ENCODE measurements at places on chromosomes 2 and 18. TPM values are rescaled to one million over a fixed set of nuclear protein-coding genes. Genes with fewer than 3 reads are reported as not detected.

Gene RTP5
- 0.12 TPM for total RNA-seq

GRCh38 chr18:8045884-8046281 is 478.8 kb downstream of the PTPRM start:
- H3K36me3 ChIP-seq = no peaks in the 10 kb centered on the region
- no peaks in the 10 kb centered on the region for H3K27me3 ChIP-seq
- no peak overlapping the region for H3K4me3 ChIP-seq
- no peak for DNase-seq
- peaks cover 4% of the 10 kb centered on the region for H3K4me1 ChIP-seq
- no peak overlapping the region for H3K27ac ChIP-seq

DNA sequence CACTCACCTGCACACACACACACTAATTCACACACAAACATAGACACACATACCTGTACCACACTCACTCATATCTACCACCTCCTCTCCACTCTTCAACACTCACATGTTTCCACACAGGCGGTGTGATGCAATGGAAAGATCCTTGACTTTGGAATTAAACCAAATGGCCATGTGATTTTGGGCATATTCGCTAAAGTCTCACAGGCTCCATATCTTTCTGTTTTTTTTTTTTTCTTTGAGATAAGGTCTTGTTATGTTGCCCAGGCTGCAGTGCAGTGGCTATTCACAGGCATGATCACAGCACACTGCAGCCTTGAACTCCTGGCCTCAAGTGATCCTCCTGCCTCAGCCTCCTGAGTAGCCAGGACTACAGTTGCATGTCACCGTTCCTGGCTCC is 91.1 kb upstream of the MEX3C start:
- no peaks in the 10 kb centered on the region for H3K4me1 ChIP-seq
- no peak overlapping the region for H3K4me3 ChIP-seq
- no peak for DNase-seq
- H3K36me3 ChIP-seq = no peaks in the 10 kb centered on the region
- peaks cover 21% of the 10 kb centered on the region for H3K27me3 ChIP-seq

GRCh38 chr2:82494739-82495138 is 1964.3 kb downstream of the SUCLG1 start:
- no peak overlapping the region for H3K27ac ChIP-seq
- no peaks in the 10 kb centered on the region for H3K27me3 ChIP-seq
- H3K4me1 ChIP-seq = no peaks in the 10 kb centered on the region
- H3K4me3 ChIP-seq = no peak overlapping the region
- no peak for DNase-seq
- H3K36me3 ChIP-seq = no peaks in the 10 kb centered on the region

DNA sequence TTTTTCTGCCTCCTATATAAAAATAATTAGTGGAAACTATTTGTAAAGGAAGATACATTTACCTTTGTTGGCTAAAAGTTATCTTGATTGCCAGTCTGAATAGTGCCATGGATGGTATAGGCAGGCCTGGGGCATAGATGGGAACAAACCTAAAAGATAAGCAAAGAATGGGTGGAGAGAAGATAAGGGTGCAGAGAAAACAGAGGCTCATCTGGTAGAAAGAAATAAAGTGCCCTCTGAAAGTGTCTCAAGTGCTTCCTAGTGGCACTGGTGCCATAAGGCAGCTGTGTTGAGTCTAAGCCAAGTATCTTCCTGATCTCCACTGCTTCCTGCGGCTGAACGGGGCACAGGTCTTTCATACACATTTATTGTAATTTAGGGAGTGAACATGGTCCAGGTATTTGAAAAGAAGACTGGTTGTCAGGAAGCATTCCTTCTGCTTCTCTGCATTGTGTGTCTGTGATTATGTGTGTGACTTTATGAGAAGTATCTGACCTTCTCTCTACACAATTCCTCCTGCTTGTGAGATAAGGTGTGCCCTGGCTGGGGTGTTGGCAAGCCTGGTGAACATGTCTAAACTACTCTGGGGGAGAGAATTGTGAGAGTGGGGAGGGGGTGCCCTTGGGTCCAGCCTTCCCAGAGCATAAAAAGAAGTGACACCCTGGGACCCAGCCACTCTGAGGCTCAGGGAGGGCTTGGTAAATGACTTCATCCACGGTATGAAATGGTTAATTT is 280.5 kb downstream of the CAMKMT start:
- DNase-seq = no peak
- H3K4me1 ChIP-seq = peaks cover 2% of the 10 kb centered on the region
- no peak overlapping the region for H3K4me3 ChIP-seq
- H3K27ac ChIP-seq = no peak overlapping the region
- no peaks in the 10 kb centered on the region for H3K27me3 ChIP-seq

Gene CDK5R2
- total RNA-seq = not detected

DNA sequence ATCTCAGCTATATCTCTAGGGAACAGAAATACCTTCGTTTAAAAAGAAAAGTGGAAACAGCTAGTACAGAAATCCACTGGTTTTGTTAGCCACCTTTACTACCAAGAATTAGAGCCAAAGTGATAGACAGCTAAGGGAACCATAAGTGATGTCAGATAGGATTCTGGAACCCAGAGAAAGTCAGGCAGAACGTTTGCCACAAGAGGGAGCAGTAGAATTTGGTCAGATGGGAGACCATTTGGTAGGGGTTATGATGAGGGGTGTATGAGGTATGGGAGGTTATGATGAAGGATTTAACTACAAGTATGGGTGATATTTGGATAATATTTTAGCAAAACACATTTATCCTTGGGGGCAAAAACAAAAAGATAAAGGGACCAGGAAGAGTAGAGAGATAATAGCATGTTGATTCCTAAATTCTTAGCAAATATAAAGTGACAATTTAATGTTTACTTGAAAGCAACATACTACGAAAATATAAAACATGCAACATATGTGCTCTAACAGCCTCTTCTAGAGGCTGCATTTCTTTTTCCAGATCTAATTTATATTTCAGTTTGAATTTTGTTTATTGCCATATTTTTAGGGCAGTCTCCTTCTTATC is 3.3 kb downstream of the SLC8A1 start:
- H3K27ac ChIP-seq = no peak overlapping the region
- H3K27me3 ChIP-seq = peaks cover 34% of the 10 kb centered on the region

Gene MALL
- total RNA-seq = 0.12 TPM

- H3K36me3 ChIP-seq = no peaks in the 10 kb centered on the region
- H3K4me1 ChIP-seq = peaks cover 7% of the 10 kb centered on the region
- no peak for DNase-seq
- peaks cover 69% of the 10 kb centered on the region for H3K27me3 ChIP-seq
- peak overlapping the region; percentile 83 for H3K4me3 ChIP-seq
Measured at GRCh38 chr18:37565977-37566478, 430 bp upstream of the CELF4 start.

Gene STK17B
- total RNA-seq = 460 TPM

DNA sequence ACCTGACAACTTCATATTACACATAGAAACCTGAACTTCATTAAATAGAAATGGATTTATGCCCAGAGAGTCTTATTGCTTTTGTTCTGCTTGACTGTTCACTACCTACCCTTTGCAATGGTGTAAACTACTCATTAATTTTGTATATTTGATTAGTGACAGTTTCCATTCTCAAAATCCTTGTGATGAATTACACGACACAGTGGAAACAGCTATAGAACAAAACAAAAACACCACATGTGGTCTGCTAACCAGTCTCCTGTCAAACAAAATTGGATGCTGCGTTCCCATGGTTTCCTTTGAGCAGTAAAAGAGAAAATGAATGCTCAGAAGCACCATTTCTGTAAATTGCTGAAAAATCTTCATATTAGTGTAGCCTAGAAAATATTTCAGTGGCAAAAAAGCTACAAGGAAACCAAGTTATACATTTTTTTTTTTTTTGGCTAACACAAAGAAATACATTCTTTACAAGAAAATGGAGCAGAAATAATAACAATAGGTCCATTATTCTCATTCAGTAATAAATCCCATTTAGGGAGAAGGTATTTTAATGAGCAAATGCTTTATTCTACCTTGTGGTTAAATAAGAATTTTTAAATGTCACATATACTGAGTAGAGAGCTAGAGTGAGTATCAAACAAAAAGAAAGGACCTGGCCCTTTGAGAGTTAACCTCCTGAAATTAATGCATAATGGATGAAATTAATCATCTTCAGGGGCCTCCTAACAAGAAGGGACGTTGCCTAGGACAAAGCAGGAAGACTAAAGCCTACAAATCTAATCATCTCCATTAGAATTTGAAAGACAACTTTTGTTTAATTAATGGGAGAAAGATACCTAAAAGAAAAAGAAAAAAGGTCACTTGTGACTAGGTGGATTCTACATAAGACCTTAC is 355.1 kb upstream of the ZC3H15 start:
- H3K4me3 ChIP-seq = no peak overlapping the region
- no peaks in the 10 kb centered on the region for H3K36me3 ChIP-seq
- H3K27ac ChIP-seq = no peak overlapping the region
- DNase-seq = no peak

Gene LDLRAD4
- 112 TPM for total RNA-seq

DNA sequence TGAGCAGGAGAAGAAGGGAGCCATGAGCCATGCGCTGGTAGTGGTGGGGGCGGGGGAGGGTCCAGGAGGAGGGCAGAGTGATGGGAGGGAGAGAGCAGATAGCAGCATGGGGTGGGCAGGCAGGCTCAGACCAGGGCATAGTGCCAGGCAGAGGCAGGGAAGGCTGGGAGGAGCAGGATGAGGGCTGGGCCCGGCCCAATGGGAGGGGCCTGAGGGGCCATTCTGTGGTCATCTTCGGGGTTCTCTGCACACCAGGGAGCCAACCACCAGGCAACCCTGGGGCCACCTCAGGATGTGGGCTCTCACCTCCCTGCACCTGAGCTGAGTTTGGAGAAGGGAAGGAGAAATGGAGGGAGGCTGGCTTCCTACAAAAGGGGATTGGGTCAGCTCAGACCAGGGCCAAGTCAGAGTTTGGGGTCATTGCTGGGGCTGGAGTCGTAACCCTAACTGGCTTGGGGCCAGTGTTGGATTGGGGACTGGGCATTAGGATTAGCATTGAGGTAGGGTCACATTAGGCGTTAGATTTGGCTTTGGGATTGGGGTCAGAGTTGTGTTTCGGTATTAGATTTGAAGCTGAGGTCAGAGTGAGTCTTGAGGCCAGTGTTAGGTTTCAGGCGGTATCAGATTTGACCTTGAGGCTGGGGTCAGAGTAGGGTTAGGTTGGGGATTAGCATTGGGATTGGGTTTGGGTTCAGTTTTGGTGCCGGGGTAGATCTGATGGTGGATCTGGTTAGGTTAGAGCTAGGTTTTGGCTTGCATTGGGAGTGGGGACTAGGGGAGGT is 11.2 kb downstream of the VIL1 start:
- DNase-seq = no peak
- H3K36me3 ChIP-seq = peaks cover 2% of the 10 kb centered on the region
- H3K27me3 ChIP-seq = no peaks in the 10 kb centered on the region
- H3K27ac ChIP-seq = peak overlapping the region; percentile 62
- H3K4me1 ChIP-seq = peaks cover 12% of the 10 kb centered on the region

Measured in T-helper 17 cell (primary cell).